Substantia nigra (tissue), 51 donors: ENCODE measurements at places on chromosomes 4 and X.

DNA sequence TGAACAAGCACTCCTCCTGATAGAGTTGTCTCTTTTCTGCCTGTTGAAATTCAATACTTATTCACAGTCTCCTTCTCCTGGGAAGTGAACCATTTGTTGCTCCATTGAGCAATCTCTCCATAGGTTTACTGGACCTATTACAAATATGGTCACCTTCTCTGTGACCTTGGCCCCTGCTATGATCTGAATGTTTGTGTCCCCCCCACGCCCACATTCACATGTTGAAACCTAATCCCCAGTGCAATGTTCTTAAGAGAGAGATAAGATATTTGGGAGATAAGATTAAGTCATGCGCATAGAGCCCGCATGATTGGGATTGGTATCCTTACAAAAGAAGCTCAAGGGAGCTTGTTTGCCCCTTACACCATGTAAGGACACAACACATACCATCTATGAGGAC is 54.1 kb upstream of the GABRE start:
- no peak for DNase-seq

DNA sequence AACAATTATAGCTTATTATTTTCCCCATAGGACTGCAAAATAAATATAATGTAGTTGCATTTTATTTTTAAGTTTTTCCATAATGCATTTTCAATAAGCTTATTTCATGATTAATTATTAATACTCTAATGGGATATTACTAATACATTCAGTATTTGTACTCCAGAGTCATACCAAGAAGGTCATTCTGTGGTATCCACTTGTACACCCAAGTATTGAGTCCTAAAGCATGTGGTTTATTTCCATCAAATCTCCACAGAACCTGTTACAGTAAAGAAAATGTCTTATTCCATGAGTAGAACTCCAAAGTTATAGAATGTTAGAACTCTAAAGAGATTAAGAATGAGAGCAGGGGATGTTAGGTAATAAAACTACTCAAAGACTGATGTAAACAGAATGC is 30.6 kb downstream of the UGT2A3 start:
- no peak for DNase-seq

DNA sequence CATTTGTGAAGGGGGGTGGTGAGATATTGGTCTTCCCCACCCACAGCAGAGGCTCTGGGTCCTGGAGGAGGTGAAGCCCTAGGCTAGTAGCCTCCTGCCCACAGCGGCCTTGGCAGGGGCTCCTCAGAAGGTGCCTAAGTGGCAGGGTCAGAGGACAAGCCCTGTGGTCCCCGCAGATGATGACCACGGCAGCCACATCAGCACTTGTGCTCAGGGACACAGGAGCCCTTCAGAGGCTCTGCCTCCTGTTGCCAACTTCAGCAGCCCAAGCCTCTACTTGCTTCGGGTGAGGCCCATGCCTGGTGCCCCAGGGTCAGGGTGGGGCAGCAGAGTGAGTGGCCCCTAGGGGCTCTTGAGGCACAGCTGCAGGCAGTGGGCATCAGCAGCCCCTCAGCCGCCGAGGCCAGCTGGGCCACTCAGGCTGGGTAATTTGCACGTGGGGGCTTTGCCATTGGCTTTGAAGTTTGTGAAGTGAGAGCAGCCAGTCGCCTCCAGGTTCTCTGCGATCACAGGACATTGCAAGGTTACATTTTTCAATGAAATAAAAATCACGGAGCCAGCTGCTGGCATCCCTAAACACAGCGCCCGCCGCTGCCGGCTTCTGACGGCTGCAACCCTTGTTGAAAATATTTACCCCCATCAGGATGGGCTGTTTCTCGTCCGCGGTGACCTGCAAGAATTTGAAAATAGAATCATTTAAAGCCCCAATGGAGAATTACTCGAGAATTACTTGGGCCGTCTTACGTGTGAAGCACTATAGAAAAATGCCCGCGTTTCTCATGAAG is 108.5 kb downstream of the HMX1 start:
- no peak for DNase-seq

GRCh38 chrX:46929439-46930261 is 17.4 kb downstream of the JADE3 start:
- no peak for DNase-seq

- DNase-seq = no peak
Observed at GRCh38 chrX:54820737-54821136, 13.2 kb downstream of the MAGED2 start.

DNA sequence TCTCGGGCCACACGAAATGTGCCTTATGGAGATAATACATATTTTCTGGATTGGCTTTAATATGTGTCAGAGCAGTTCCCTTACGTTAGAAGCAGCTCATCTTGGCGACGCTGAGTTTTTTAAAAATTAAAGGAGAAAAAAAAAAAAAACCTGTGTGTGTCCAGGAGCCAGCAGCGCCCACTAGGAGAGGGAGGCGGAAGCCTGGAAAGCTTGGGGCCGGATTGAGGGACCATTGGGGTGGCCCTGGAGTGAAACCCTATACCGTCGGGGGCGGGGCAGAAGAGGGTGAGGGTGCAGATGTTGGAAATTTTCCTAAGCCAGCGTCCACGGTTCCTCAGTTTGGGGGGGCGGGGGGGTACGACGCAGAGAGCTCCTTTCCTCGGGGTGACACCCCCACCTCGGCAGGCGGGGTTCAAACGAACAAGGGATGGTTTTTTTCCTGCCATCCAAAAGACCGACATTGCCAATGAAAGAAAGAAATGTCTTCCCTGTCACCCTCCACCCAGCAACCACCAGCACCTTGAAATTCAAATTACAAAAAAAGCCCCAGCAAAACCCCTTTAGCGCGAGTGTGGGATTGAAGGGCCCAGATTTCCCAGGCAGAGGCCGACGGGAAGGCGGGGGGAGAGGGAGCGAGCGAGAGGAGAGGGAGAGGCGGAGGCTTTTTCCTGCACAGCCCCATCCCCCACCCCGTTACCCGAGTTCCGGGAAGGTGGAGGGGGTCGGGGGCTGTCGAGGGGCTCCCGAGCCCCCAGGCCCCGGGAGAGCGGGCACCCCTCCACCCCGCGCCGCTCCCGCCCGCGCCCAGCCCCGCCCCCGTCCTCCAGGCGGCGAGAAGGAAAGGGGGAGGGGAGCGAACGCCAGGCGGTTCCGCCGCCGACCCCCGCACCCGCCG is 859 bp downstream of the SMARCA1 start:
- DNase-seq = no peak

DNA sequence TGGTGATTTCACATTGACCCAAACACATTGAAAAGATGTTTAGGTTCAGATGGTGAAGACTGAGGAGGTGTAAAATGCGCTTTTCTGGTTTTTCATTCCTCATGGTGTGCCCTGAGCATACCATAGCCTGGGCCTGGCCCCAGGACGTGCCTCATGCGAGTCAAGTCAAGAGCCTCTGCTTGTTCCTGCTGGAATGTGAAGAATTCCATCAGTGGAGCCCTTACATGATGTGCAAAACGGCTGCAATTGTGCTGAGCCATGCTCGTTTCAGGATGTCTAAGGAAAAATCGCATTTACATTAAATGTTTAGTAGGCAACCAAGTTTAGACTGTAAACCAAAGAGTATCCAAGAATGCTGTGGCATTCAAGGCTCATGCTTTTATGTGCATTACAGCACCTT is 34.9 kb downstream of the GYG2 start:
- DNase-seq = no peak

DNA sequence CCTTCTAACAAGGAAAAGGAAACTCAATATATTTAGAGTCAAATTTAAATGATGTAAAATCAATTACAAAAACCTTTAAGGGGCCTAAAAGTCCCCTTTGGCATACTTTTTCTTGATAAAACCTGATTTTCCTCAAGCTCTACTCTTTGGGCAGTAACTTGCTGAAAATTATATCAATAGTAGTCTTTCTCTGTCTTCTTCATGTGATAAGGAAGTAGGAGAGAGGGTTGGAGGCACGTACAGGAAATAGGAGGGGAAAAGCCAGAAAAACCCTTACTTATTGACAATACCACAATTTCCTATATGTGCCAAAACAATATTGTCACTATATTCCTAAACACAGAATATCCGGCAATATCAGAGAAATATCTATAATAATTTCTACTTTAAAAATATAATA is 9.6 kb downstream of the RHOH start:
- DNase-seq = no peak
